Smooth muscle cell of the brain vasculature (primary cell): ENCODE measurements at places on chromosomes 13 and 19.
A peak's percentile ranks its signal among the peaks of the same experiment; 100 is the strongest.

GRCh38 chr19:38556521-38557174 is 61.1 kb downstream of the MAP4K1 start:
- DNase-seq, result no peak

DNA sequence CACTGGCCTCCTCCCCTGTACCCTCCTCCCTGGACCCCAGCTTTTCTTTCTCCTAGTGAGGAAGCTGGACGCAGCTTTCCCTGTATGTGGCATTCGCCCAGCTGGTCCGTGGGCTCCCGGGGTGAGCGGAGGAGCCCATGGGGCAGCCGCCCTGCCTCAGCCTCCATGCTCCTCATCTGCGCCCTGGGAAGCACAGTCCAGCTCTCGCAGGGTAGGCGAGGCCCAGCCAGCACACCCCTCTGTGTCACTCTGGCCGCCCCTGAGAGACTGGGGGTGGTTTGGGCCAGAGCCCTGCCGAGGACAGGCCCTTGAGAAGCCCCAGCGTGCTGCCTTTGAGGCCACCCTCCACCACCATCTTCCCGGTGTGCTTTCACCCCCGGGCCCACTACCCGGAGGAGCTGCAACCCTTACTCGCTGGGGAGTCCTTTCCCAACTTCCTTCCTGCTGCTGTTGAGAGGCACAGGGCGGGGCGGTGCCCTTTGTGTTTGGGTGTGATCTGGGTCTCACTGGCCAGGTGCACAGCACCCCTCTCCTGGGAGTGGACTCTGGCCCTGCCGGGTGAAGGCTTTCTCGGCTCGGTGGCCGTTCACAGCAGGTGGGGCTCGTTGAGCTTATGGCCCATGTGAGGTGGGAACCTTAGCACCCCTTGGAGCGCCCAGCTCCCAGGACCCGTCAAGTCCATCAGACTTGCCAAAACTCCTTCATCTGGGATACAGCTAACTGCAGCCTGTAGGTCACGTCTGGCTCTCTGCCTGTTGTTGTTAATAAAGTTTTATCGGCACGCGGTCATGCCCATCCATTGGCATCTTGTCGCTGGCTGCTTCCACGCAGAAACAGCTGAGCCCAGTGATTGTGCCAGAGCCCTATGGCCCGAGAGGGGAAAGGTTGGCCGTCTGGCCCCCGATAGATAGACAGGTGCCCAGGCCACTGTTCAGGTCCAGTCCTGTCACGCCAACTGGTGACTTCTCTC is 3.2 kb downstream of the NCLN start:
- no peak for DNase-seq

GRCh38 chr13:31089649-31090048 is 72.1 kb downstream of the HSPH1 start:
- DNase-seq, result no peak

DNA sequence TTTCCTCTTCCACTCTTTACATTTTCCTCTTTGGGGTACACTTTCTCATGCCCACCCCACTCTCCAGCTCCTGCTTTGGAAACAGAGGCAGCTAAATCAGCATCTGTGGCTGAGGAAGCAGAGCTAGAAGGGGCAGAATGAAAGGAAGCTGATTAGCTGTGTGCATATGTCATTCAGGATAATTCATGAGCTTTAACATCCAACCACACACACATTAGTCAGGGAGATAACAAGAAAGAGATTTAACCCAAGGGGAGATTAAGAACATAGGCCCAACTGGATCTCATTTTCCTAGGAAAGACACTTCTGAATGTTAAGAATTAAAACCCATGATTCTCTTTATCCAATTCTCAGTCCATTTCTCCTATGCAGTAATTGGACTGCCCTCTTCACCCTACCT is 405.5 kb downstream of the TBC1D4 start:
- DNase-seq, result no peak

- DNase-seq, result no peak
These were observed 9.6 kb downstream of the HSPBP1 start for GRCh38 chr19:55270172-55270942.

DNA sequence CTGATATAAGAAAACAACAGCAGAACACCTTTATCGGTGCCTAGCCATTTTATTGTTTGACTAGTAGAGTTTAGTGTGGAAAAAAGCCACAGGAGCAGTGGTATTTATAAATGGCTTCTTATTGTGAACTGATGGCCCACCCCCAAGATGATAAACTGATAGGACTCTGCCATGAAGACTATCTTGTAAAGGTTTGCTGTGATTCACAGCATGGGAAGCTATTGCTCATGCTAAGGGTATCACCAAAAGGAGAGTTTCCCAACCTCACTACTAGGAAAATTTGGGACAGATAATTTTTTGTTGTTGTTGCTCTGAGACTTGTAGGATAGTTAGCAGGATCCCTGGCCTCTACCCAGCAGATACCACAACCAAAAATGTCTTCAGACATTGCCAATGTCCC is 12.0 kb upstream of the SLC7A1 start:
- DNase-seq, result no peak

GRCh38 chr13:20049558-20050473 is 91.3 kb downstream of the ZMYM2 start:
- DNase-seq, result no peak

- DNase-seq, result no peak
These were observed 33.5 kb upstream of the SPRY2 start for GRCh38 chr13:80374444-80374843.

DNA sequence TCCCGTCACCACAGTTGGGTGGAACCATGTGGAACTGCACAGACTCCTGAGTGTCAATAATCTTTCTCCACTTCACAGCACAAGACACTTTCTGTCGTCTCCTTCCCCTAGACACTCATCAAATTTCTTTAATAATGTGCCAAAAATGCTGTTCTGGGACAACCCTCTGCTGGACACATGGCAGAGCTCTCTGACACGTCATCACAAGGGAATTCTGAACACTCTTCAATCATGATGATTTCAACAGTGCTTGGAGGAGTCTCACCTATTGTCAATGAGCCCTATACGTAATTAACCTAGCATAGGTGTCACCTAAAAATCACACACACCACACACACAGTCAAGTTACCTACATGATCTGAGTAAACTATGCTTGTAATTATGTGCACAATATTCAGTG is 141.3 kb downstream of the STOML3 start:
- no peak for DNase-seq

DNA sequence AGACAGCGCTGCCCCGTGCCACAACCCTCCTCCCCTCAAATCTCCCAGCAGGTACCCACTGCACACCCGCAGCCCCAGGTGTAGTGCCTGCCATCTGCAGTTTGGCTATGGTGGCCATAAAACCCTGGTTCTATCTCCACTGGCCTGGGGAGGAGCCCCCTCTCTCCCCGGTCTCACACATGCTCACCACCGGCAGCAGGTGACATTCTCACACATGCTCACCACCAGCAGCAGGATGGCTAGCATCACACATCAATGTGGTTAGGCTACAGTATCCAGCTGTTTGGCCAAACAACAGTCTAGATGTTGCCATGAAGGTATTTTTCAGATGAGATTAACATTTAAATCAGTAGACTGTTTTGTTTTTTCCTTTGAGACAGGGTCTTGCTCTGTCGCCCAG is 31.1 kb downstream of the ELL start:
- DNase-seq, result no peak

- no peak for DNase-seq
These were observed 1.6 kb upstream of the ZNF497 start for GRCh38 chr19:58364146-58364545.

DNA sequence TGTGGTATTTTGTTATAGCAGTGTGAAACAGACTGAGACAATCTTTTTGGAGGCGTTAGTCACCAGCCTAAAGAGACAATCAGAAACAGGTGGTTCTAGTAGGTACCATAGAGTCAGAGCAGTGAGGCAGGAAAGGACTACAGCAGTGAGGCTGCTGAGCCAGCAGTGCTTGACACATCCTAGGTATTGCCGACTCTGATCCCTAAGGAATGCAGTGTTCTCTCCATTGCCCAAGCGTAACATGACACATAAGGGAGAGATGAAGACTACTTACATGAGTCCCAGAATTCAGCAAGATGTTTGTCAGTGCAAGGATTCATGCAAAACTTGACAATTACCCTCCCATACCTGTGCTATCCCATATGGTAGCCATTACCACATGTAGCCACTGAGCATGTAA is 62.4 kb upstream of the XPO4 start:
- DNase-seq, result no peak

DNA sequence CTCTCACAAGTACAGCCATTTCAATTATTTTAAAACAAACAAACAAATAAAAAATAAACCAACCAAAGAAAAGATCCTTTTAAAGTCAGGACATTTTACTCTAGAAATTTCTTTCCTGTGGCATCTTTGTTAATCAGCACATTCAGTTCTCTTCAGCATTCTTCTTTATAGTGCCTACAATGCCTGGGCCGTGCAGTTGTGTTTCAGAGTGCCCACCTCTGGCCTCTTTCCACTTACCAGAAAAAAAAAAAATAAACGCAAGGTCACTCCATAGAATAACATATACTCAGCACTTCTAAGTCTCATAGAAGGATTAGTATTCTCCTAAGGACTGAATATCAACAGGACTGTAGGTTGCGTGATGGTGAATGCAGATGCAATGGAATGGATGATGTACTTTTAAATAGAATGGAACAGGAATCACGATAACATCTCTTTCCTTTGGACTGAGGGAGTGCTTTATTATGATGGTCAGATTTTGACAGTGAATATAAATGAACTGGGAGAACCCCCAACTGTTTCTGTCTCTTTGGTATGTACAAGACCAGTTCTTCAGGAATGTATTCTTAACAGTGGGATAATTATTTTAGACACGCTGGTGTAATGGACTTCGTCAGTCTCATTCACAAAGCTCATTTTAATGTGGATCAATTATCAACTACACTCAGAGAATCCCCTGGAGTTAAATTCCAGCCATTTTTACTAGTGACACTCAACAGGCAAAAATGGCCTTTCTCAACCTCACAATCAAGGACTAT is 125.0 kb upstream of the NBEA start:
- no peak for DNase-seq

DNA sequence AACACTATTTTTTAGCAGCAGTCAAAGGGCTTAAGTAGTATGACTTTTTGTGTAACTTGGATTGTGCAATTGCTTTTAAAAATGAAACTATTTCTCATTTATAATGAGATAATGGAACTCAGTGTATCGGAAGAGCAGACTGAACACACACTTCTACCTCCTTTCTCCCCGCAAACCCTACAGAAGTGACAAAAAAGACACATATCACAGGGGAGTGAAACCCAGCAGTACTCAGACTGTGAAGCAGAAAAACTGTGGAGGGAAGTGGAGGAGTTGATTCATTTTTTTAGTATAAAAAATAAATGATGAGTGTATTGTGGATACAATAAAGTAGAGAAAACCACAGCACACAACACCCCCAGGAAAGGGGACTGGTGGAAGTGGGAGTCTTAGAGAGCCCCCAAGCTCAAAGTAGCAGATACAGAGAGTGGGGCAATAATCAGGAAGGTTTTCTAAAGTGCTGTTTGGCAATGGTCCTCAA is 9.7 kb downstream of the LPAR6 start:
- DNase-seq, result no peak

DNA sequence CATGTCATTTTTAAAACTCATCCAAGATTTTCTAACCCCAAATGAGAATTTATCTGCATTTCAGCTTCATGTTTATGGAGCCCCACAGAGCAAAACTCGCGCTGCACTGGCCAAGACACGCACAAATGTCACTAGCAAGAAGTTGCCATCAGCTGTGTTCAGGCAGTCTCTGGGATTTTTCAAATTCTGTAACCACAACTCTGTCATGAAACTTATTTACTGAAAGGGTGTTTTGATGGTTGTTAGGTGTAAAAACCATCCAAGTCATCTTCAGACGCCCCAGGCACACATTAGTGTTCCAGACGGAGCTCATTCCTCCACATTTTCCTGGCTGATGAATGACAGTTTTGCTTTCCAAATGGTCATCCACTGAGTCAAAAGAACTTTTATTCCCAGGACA is 63.4 kb downstream of the SLC7A1 start:
- DNase-seq, result no peak

GRCh38 chr13:20701461-20701860 is 2.0 kb upstream of the IL17D start:
- DNase-seq, result no peak

GRCh38 chr19:8430650-8431049 is 14.1 kb upstream of the HNRNPM start:
- DNase-seq, result no peak

DNA sequence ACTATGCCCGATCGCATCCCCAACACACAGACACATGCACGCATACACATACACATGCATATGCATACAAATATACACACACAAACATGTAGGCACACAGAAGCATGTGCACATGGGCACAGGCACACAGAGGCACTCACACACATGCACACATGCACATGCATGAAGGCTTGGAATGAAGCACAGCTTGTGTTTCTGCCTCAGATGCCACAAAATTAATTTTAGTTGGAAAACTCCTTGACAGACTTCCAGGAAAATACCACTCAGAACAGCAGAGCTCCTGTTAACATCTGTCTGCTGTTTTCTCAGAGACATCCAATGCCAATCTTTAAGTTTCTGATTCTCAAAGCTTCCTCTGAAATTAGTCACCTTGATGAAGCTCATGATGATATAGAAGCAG is 532.7 kb downstream of the RFC3 start:
- DNase-seq, result no peak

DNA sequence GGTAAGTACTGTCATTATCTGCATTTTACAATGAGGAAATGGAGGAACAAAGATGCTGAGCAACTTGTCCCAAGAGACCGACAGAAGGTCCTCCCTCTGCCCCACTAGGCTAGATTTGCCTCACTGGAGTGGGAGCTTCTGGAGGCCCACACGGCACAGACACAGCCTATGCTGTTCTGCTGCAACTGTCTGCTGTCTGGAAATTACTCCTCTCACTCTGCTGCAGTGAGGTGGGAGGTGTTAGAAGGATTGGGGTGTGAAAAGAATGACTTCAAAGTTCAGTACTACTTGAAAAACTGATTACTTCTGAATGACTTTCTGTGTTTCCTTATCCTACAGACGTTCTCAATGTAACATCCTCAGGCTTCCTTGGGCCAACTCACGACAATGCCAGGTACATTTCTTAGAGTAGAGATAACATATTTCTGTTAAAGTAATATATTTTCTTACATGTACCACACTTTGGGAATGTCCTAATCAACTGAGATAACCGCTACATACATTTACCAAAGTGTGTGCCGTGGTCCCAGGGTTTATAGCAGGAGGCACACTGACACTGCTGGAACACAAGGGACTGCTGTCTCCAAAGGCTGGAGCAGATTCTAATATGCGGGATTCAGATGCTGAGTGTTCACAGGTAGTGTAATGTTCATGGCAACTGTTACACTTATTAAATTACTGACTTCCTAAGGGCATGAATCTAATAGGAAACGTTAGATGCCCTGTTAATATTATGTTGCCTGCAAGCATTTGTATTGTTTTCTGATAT is 53.5 kb upstream of the WASF3 start:
- DNase-seq, result no peak

GRCh38 chr13:46126552-46127357 is 21.9 kb upstream of the CPB2 start:
- peak; percentile 37 for DNase-seq
